ENCODE measurements at places on chromosomes 3 and 15.

DNA sequence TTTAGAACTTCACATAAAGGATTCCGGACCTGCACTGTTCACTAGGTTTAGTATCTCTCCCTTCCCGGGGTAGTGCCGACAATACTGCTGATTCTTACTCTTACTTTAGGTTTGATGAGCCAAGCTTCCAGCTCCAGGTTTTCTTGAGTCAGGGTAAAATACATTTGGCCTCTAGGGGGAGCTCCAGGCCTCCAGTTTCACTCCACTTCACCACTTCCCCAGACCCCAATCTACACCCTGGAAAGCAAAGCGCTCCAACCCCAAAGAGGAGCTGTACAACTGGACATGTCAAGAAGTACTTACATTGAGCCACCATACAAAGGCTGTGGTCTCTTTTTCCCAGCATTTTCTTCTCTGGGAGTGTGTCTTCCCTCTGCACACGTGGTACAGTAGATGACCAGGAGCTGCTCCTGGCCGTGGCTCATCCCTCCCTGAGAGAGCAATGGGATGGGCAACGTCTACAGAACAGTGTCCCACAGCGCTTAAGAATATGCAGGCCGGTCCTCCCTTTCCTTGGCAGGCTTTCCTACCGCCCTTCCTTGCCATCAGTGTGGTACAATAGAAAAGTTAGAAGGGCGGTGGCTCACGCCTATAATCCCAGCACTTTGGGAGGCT lies 93.9 kb upstream of the CCDC80 start:
- no peaks in the 10 kb centered on the region for H3K4me1 ChIP-seq
- no peaks in the 10 kb centered on the region for H3K36me3 ChIP-seq
- H3K27me3 ChIP-seq: no peaks in the 10 kb centered on the region
- H3K27ac ChIP-seq: no peak overlapping the region
- no peak overlapping the region for H3K4me3 ChIP-seq

GRCh38 chr15:85974348-85974705 lies 105.3 kb upstream of the AGBL1 start:
- no peaks in the 10 kb centered on the region for H3K27me3 ChIP-seq
- no peak for DNase-seq
- H3K36me3 ChIP-seq: no peaks in the 10 kb centered on the region
- H3K4me1 ChIP-seq: no peaks in the 10 kb centered on the region

DNA sequence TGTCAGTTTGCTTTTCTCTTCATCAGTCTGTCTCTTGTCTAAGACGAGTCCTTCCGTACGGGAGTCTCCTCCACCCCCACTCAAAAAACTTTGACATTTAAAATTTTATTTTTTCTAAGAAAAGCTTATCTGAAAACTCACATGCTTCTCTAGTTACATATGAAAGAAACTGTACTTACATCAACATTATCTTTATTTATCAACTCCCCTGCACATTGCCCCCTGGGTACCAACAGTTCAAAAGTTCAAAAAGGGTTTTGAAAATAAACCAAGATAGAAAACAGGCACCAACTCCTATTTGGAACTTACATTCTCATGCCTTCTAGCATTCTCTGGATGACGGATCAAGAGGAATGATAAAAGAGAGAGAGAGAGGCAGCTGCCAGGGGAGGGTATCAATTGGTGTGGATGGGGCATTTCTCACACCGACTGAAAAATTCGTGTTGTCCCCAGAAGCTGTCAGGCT lies 182.5 kb downstream of the FOXP1 start:
- H3K27ac ChIP-seq: peak overlapping the region; percentile 62
- H3K4me1 ChIP-seq: peaks cover 35% of the 10 kb centered on the region
- peak; percentile 26 for DNase-seq
- H3K4me3 ChIP-seq: no peak overlapping the region

DNA sequence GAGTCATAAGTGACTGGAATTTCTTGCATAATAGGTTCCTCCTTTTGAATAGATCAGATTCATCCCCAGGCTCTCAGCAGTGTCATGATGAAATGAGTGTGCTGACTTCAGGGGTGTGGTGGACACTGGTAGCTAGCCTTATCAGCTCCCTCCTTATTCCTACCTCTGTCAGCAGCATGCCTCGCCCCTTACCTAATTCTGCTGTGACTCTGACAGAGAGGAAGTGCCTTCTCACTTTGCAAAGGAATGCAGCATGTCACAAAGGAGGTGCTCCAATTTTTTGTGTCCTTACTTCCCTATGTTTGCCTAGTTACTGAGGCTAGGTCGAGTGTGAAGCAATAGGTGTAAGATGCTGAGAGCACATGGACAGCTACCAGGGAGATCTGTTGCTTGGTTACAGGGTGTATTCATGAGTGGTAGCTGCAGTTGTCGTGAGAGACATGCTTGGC lies 90.6 kb downstream of the TNFAIP8L3 start:
- H3K36me3 ChIP-seq: peaks cover 42% of the 10 kb centered on the region
- no peaks in the 10 kb centered on the region for H3K4me1 ChIP-seq
- no peaks in the 10 kb centered on the region for H3K27me3 ChIP-seq
- H3K4me3 ChIP-seq: no peak overlapping the region
- H3K27ac ChIP-seq: no peak overlapping the region

DNA sequence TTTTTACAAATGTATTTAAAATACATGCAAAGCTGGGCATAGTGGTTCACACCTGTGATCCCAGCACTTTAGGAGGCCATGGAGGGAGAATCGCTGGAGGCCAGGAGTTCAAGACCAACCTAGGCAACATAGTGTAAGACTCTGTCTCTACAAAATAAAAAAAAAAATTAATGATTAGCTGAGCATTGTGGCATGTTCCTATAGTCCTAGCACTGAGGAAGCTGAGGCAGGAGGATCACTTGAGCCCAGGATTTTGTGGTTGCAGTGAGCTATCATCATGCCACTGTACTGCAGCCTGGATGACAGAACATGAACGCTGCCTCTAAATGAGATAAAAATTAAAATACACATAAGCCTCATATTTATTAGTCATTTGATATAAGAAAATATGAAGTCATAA lies 142.8 kb downstream of the TCF12 start:
- no peak for DNase-seq
- H3K36me3 ChIP-seq: no peaks in the 10 kb centered on the region
- no peak overlapping the region for H3K27ac ChIP-seq

DNA sequence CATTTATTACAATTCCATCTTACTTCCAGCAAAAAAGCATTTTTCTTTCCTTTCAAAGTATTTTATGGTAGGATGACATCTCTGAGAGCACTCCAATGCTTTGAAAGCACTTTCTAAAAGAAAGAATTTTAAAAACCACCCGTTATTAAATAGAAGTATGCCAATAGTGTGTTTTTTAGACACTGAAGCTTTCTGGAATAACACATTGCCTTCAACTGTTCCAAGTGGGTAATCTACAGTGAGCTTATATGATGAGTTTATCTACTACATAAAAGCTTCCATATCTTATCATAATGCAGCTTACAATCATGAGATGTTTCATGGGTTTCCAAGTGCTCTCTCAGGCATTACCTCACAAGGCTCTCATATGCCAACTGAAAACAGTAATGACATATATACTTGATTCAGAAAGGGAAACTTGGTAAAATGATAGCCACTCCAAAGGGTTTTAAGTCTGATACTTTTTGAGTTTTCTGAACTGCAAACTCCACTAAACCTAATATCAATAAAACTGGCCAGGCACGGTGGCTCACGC lies 14.1 kb downstream of the CMTM6 start:
- no peak for DNase-seq
- no peak overlapping the region for H3K4me3 ChIP-seq
- no peaks in the 10 kb centered on the region for H3K27me3 ChIP-seq
- peaks cover 54% of the 10 kb centered on the region for H3K36me3 ChIP-seq

DNA sequence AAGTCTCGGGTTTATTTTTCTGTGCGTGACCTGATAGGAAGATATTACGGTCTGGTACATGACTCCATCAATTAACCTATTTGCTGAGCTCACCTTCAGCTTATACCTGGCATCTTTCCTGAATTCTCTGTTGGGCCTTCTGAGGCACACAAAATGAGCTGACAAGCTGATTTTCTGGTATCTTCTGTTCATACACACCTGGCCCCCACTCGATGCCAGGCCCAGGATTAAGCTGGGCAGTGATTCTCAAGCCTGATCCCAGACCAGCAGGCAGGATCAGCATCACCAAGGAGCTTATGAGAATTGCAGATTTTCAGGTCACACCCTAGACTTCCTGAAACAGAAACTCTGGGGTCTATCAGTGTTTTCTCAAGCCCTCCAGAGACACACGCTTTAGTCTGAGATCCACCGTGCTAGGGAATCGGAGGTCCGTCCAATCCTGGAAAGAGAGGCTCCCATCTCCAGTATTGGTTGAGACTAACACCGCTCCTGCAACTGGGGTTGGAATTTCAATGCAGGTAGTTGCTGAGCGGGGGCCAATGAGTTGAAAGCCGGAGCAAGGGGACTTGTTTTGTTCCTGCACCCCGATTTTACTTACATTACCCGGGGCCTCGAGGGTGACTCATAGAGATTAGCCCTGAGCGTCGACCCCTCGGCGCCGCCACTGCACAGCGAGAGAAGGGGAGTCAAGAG lies 636 bp upstream of the EIF1B start:
- peak overlapping the region; percentile 95 for H3K4me3 ChIP-seq
- peaks cover 26% of the 10 kb centered on the region for H3K36me3 ChIP-seq
- no peaks in the 10 kb centered on the region for H3K27me3 ChIP-seq
- DNase-seq: no peak
- H3K27ac ChIP-seq: no peak overlapping the region
- no peaks in the 10 kb centered on the region for H3K4me1 ChIP-seq

GRCh38 chr3:161413127-161413854 lies 42.0 kb upstream of the SPTSSB start:
- H3K27ac ChIP-seq: no peak overlapping the region
- H3K4me3 ChIP-seq: no peak overlapping the region

GRCh38 chr3:136792556-136793330 lies 26.2 kb upstream of the SLC35G2 start:
- no peaks in the 10 kb centered on the region for H3K4me1 ChIP-seq
- H3K27ac ChIP-seq: no peak overlapping the region
- H3K27me3 ChIP-seq: no peaks in the 10 kb centered on the region
- H3K36me3 ChIP-seq: no peaks in the 10 kb centered on the region

GRCh38 chr3:69182588-69183316 lies 60.4 kb upstream of the LMOD3 start:
- peaks cover 11% of the 10 kb centered on the region for H3K36me3 ChIP-seq
- DNase-seq: no peak
- H3K27ac ChIP-seq: no peak overlapping the region
- no peaks in the 10 kb centered on the region for H3K27me3 ChIP-seq
- H3K4me1 ChIP-seq: no peaks in the 10 kb centered on the region
- peak overlapping the region; percentile 43 for H3K4me3 ChIP-seq

DNA sequence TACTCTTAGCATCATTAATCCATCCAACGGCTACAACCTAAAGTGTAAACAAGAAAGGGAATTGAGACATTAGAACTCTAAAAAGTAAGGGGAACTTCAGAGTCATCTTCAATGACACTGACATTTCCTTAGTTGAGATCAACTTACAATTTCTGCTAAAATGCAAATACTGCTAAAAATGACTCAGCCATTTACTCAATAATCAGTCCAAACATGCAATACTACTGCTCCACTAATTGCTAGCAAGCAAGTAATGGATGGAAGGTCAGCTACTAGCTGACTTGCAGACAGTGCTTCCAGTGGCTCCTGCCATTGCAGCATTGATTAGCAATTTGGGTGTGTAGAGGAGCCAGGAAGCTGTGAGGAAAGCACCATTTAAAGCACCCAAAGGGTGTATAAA lies 28.4 kb downstream of the CD200R1L start:
- no peaks in the 10 kb centered on the region for H3K4me1 ChIP-seq
- no peak overlapping the region for H3K27ac ChIP-seq
- no peak overlapping the region for H3K4me3 ChIP-seq
- H3K27me3 ChIP-seq: no peaks in the 10 kb centered on the region

DNA sequence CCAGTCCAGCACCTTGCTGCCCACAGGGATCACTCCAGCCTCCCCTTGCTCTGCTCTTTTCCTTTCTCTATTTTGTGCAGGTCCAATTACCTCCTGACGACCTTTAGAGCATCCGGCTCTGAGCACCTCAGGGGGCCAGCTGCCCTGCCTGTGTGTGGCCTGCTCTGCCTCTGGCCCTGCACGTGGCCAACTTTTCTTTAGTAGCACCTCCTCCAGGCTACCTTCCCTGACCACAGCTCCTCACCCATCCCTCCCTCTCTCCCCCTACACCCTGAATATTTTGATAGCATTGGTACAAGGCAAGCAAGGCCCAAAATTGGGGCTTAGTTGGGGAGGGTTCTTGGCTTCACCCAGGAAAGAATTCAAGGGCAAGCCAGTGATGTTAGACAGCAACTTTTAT lies 66.9 kb upstream of the PRR20G start:
- no peak for DNase-seq
- no peak overlapping the region for H3K4me3 ChIP-seq
- no peaks in the 10 kb centered on the region for H3K36me3 ChIP-seq
- H3K27ac ChIP-seq: no peak overlapping the region
- H3K4me1 ChIP-seq: no peaks in the 10 kb centered on the region
- no peaks in the 10 kb centered on the region for H3K27me3 ChIP-seq

GRCh38 chr3:168820810-168821415 lies 725.2 kb upstream of the GOLIM4 start:
- no peak for DNase-seq
- H3K36me3 ChIP-seq: no peaks in the 10 kb centered on the region
- no peaks in the 10 kb centered on the region for H3K4me1 ChIP-seq
- no peak overlapping the region for H3K27ac ChIP-seq

DNA sequence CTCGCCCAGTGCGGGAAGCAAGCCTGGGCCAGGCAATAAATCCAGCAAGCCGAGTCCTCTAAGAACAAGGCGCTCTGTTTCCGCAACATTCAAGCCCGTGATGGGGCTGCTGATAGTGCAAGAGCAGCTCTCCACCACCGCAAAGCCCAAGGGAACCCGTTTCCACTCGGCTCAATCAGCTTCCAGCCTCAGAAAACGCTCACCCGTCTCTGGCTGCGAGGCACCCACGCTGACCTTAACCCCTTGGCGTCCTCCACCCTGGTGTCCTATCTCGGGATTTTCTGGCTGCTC lies 17.8 kb downstream of the SPATA12 start:
- H3K4me3 ChIP-seq: peak overlapping the region; percentile 76
- H3K27me3 ChIP-seq: no peaks in the 10 kb centered on the region
- H3K36me3 ChIP-seq: no peaks in the 10 kb centered on the region
- H3K27ac ChIP-seq: no peak overlapping the region
- H3K4me1 ChIP-seq: no peaks in the 10 kb centered on the region

DNA sequence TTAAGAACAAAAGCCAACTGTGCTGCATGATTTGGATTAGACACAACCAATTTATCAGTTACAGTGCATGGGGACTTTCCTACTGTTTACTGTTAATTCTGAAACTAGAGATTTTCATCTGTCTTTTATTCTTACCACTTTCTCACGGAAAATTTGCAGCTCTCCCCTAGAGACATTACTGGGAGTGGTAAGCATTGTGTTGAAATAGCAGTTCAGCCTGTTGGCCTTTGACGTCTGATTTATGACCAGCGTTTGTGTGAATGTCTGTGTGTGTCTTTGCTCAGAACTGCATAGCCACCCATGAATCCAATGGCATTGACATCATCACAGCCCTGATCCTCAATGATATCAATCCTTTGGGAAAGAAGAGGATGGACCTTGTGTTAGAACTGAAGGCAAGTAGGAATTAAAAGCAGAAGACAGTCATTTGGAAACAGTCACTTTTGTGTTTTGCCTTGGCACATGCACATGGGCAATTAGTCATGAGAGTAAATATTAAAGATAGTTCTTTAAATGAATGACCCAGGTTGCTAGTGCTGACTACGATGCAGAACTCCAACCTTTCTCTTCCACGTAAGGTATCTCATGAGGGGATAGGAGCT lies 202.2 kb upstream of the BHLHE40 start:
- no peak overlapping the region for H3K4me3 ChIP-seq
- H3K36me3 ChIP-seq: no peaks in the 10 kb centered on the region
- peaks cover 5% of the 10 kb centered on the region for H3K4me1 ChIP-seq

GRCh38 chr3:191263850-191264249 lies 64.8 kb downstream of the OSTN start:
- no peak overlapping the region for H3K4me3 ChIP-seq
- DNase-seq: no peak
- no peaks in the 10 kb centered on the region for H3K4me1 ChIP-seq
- no peak overlapping the region for H3K27ac ChIP-seq
